Brain (organoid and tissue), 16 donors: ENCODE measurements at places on chromosomes 4 and X.

- DNase-seq = no peak
Measured at GRCh38 chr4:173485164-173485563, 44.9 kb downstream of the HAND2 start.

DNA sequence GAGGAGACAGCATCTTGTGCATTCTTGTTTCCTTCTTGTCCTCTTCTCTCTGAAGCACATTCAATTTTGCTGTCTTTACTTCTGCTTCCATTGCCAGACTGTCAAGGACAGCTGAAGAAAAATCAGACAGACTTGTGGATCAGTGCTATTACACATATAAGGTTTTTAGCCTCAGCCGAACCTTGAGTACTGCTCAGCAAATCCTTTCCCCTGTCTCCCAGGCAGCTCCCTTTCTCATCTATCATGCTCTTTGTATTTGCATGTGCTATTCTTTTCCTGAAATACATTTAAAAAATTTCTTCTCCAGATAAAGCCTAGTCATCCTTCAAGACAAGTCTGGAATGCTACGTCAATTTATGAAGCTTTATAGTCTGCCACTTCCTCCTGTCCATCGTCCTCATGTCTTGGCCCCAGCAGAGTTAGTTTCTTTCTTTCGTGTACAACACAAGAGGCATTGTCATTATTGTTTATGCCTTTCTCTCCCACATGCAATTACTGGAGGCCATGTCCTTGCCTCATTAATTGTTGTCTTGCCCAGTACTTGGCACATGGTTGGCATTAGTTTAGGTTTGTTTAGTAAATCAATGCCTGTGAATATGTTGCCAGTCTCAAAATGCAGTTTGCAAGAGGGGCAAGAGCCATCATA, 45.1 kb downstream of the ADGRL3 start:
- no peak for DNase-seq

- DNase-seq = no peak
Measured at GRCh38 chr4:142312391-142312790, 533.7 kb downstream of the INPP4B start.

GRCh38 chrX:154056770-154057241, 37.1 kb upstream of the IRAK1 start:
- no peak for DNase-seq

- no peak for DNase-seq
Measured at GRCh38 chr4:732911-733630, 27.4 kb downstream of the PCGF3 start.

DNA sequence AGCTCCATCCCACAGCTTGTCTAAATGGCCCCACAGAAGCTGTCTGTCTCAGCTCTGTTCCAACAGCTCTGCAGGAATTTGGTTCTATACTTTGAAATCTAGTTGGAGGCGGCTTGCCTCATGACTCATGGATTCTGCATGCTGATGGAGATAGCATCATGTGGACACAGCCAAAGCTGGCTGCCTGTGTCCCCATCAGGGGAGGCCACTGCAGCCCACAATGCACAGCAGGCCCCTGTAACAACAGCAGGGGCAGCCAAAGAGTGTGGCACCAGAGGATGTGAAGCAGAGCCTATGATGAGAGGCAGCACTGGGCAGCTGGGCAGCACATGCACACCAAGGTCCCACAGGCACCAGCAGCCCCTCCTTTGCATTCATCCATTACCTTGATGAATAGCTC, 67.2 kb downstream of the DCAF12L1 start:
- DNase-seq = no peak

DNA sequence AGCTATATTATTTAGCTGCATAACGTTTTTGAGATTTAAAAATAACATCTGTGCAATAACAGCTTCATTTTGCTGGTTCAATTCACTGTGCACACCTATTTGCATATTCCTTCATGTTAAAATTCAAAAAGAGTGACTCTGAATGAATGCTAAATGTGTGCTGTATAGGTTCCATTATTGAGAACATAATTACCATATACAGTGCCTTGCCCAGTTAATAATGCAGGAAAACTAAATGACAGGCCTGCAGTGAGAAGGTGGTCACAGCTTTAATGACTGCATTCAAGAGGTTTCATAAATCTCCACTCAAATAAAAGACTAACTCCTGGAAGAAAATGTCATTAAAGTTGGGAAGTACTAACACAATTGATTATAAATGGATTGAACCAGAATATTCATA, 1183.2 kb upstream of the ADGRL3 start:
- no peak for DNase-seq

GRCh38 chrX:147679356-147680005, 232.2 kb upstream of the FMR1 start:
- DNase-seq = no peak

DNA sequence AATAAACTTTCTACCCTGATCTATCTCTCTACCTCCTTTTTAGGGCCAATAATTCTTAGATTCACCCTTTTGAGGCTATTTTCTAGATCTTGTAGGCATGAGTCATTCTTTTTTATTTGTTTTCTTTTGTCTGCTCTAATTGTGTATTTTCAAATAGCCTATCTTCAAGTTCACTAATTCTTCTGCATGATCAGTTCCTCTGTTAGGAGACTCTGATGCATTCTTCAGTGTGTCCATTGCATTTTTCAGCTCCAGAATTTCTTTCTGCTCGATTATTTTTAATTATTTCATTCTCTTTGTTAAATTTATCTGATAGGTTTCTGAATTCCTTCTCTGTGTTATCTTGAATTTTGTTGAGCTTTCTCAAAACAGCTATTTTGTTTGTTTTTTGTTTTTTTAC, 11.3 kb downstream of the CXorf58 start:
- no peak for DNase-seq

- peak; percentile 65 for DNase-seq
Measured at GRCh38 chr4:153014460-153014859, 78.3 kb downstream of the FHDC1 start.

- no peak for DNase-seq
Measured at GRCh38 chrX:19577181-19577810, 62.0 kb upstream of the MAP3K15 start.

DNA sequence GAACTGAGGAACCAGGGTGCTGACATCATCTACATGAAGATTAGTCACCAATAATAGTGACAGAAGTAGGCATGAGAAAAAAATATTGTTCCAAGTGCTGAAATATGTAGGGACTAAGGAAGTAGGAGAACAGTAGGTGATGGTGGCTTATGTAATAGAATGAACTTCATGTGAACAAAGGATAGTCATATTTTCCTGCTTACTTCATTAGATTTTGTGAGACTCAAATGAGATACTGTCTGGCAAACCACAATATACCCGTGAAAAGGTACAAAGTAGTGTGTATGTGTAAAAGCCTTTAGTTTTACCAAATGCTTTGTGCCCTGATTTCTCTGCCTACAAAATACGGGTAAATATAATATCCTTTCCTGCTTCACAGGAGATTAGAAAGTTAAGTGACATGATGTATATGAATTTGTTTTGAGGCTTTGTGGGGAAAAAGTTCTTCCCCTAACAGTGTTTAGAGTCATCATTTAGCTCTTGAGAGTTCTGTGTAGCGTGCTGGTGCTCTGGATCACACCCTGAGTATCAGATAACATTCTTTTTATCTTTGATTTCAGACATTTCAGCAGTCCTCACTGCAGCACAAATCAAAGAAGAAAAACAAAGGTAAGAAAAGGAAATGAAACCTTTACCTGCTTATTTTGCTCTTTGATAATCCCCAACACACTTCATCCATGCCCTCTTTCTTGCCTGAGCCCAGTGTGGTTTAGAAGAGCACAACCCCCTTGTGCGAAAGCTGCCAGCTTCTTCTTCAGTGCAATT, 67.9 kb downstream of the KLHL34 start:
- no peak for DNase-seq
